ENCODE measurements at places on chromosomes 16 and 17. TPM values are rescaled to one million over a fixed set of nuclear protein-coding genes. Genes with fewer than 3 reads are reported as not detected.

- DNase-seq, result peak; percentile 31
Observed at GRCh38 chr16:56102183-56102686, 89.1 kb upstream of the GNAO1 start.

GRCh38 chr16:23879735-23880373 is 44.1 kb downstream of the PRKCB start:
- no peak for DNase-seq

- DNase-seq, result no peak
Observed at GRCh38 chr17:35735036-35735805, 3.8 kb downstream of the RASL10B start.

DNA sequence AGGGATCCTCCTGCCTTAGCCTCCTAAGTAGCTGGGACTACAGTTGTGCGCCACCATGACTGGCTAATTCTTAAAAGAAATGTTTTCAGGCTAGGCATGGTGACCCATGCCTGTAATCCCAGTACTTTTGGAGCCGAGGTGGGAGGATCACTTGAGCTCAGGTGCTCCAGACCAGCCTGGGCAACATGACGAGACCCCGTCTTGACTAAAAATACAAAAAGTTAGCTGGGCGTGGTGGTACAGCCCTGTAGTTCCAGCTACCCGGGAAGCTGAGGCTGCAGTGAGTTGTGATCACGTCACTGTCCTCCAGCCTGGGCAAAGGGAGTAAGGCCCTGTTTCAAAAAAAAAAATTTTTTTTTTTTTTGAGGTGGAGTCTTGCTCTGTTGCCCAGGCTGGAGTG is 173.1 kb downstream of the SEC14L1 start:
- no peak for DNase-seq

DNA sequence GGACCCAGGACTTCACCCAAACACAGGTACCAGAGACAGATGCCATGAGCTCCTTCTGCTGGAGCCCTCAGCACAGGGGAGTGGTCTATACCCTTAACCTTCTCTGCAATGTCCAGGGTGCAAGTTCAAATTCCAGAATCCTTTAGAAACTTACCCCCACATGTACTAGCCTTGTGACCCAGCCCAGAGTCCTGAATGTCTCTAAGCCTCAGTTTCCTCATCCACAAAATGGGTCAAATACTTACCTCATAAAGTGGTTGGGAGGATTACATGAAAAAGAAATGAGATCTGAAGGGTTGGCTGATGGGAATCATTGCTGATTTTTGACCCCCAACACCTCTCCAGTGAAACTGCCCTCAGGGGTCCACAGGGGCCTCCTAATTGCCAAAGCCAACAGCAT is 21.7 kb downstream of the COTL1 start:
- no peak for DNase-seq

DNA sequence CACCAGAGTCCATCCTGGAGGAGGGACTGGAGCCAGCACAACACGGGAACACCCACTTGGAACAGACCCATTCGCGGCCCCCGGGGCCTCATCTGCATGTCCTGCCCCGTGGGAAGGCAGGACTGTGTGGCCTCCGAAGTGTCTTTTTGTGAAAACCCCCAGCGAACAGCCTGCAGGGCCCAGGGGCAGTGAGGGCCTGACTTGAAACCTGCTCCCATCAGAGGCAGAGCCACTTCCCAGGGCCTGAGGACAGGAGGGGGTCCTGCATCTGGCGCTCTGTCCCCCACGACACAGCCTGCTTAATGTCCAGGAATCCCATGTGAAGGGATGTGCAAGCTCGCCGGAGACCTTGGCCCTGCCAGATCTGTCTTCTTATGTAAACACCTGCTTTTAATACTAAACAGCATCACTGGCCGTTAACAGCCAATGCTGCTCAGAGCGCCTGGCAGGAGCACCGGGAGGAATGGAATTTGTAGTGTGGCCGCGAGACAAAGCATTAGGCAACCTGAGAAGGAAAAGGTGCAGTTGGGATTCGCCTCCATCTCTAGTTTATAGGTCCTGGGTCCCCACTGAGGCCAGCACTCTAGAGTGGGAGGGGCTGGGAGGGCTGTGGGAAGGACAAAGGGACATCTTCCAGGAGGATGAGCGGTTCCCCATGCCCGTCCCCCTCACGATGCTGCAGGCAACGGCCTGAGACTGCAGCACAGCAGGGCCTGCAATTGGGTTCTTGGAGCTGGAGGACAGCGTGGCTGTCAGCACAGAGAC is 9.6 kb upstream of the EVPL start:
- DNase-seq, result no peak

DNA sequence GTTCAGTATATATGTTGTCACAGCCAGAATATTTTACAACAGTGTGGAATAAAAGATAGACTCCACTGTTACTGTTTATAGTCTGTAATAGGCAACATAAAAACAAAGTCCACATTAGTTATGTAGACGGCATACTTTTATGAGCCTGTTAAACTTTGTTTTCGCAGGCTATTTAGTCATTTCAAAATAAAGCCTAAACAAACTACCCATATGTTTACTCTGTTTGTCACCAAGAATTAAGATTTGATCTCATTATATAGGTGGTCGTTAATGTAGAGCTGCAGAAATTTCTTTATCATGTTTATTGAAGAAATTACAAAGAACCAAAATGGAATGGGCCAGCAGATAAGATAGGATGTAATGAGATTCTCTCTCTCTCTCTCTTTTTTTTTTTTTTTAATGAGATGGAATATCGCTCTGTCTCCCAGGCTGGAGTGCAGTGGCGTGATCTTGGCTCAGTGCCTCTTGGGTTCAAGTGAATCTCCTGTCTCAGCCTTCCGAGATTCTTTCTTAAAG is 943.8 kb upstream of the SOX9 start:
- DNase-seq, result no peak

DNA sequence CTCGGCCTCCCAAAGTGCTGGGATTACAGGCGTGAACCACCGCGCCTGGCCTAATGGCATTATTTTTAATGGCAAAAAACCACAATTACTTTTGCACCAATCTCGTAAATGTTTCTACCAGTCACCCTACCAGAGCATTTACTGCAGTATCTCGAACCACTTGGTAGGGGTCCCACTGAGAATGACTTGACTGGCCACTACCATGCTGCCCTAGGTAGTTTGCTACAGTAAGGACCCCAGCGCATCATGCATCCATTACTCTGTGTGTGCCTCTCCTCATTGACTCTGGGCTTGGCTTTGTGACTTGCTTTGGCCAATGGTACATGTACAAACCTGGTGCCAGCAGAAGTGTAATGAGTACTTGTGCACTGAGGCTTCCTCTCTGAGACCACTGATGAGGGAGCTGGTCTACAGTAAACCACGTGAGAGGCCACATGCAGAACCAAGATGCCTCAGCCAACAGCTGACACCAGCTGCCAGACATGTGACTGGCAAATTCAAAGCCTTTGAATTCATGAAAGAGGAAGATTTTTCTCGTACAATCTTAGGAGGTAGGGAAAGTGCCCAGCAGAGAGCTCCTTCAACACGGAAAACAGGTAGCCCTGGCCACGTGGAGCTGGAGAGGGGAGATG is 421.7 kb upstream of the C16orf82 start:
- no peak for DNase-seq

GRCh38 chr16:54577651-54578128 is 291.1 kb upstream of the IRX3 start:
- DNase-seq, result no peak

GRCh38 chr16:88672776-88673175 is 9.9 kb upstream of the MVD start:
- DNase-seq, result no peak

- DNase-seq, result no peak
Observed at GRCh38 chr16:56298948-56299596, 107.8 kb downstream of the GNAO1 start.

DNA sequence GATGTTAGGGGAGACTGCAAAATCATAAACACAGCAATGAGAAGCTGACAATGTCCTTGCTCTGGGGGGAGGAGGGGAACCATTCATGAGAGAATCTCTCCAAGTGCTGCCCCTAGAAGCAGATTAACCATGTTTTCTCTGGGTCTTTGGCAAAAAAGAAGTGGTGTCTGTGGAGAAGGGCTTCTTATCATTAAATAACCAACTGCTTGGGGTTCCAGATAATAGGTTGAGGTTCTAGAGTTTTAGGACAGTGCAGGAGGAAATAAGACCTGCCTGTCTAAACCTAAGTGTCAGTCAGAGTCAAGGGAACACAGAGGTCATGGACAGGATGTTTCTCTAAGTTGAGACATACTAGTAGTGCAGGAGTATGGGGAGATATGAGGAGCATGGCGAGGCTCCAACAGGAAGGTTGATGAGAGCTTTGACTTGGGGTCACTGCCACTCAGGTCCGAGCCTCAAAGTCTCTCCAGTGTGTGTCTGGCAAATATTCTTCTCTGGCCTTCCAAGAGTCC is 5.1 kb upstream of the ANKS4B start:
- no peak for DNase-seq

DNA sequence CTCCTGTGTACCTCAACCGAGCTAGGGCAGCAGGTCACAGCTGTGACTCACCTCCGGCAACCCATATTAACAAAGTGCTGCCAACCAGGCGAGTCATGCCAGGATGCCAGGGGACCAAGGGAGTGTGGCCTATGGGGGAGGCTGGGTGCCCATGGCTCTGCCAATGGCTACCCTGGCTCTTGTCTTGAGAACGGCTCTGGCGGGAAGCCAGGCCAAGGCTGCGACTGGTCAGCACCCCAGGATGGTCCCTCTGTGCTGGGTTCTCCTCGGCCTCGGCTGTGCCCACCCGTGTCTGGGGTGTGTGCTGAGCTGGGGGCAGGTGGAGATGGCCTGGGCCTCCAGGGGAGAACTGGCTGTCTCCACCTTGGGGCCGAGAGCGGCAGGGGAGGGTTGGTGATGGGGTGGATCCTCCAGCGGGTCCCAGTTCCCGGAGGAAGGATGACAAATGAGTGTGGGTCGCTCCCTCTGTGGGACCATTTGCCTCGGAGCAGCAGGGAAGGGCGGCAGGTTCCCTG is 75.8 kb downstream of the MRC2 start:
- DNase-seq, result no peak

GRCh38 chr17:35569405-35569804 is 8.8 kb upstream of the SLFN14 start:
- no peak for DNase-seq

GRCh38 chr17:45844695-45845375 is at the start of gene SPPL2C:
Gene SPPL2C, plus strand, starts transcription at chr17:45844881. Its CDS starts 26 bp downstream, at chr17:45844907.
- DNase-seq, result no peak

GRCh38 chr17:8162233-8162996 is at the start of gene VAMP2:
Gene VAMP2, minus strand, starts transcription at chr17:8162948. Its CDS starts 69 bp downstream, at chr17:8162879.
- DNase-seq, result peak; percentile 70

- no peak for DNase-seq
Observed at GRCh38 chr17:50562242-50563091, 2.0 kb downstream of the CACNA1G start.

GRCh38 chr16:19843371-19843770 is 41.3 kb downstream of the GPRC5B start:
- no peak for DNase-seq

DNA sequence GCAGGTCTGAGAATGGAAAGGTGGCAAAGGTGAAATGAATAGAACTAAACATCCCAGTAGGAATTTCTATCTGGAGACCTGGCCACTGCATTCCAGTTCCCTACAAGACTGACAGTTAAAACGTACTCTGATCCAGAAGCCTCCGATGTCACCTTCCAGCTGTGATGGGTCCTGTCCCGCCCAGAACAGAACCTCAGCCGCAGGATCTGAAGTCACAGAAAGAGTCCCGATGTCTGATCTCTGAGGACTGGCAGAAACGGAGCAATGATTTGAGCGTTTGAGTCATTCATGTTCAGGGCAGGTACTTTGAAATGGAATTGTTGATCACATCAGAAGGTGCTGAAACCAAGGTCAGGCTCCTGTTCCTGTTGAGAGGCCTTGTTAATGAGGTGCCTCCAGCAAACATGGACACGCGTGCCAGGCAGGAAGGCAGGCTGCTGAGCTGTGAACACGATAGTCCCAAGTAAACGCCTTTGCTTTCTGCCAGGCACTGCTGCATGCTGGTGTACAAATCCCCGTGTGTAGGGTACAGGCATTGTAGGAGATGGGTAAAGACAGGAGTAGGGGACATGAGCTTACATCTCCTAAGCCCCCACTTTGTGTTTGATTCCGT is 61.4 kb downstream of the VAT1L start:
- DNase-seq, result no peak

GRCh38 chr17:29857823-29858222 is 72.2 kb downstream of the SSH2 start:
- no peak for DNase-seq

- DNase-seq, result peak; percentile 18
Observed at GRCh38 chr16:67719778-67720144, 645 bp upstream of the GFOD2 start.

DNA sequence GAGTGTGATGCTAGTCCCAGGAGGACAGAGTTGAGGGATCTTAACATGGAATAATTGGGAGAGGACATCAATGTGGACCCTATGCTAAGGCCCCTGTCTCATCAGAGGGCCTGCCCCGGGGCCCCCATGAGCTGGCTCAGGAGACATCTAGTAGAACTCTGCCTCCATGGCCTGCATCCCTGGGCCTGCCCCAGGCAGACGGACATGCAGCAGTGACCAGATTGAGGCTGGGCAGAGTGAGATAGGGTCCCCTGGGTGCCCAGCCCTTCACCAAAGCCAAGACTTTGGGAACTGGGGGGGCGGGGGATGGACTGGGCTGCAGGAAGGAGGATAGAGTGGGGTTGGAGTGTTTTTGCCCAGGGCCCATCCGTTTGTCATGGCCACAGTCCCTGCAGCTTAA is 115.2 kb downstream of the CCDC182 start:
- no peak for DNase-seq

DNA sequence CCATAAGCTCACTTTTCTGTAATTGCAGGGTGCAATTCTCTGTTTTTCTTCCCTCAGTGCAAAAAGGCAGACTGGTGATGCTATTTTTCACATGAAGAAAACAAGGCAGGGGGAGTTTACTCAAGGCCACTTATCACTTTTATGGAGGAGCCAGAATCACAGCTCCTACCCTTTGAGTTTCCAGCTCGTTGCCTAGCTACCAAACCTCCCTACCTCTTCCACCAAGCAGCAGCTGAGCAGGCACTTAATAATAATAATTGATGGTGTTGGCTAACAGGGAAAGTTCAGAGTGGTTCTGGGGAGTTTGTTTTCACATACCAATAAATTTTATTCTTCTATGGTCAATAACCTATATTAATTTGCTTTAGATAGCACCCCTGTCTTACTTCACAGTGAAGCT is 31.9 kb upstream of the MPHOSPH6 start:
- DNase-seq, result no peak

- DNase-seq, result peak; percentile 78
Observed at GRCh38 chr16:79599837-79600637, 500 bp downstream of the MAF start.

- no peak for DNase-seq
Observed at GRCh38 chr16:79850348-79850747, 249.8 kb upstream of the MAF start.

Gene TPSG1
- 1.2 TPM for polyA plus RNA-seq

Gene VMO1
- 6.3 TPM for polyA plus RNA-seq

Gene LGALS9
- polyA plus RNA-seq, result 11.5 TPM

Gene KRT33A
- not detected for polyA plus RNA-seq

Gene ZNF423
- 22.6 TPM for polyA plus RNA-seq

Gene ACSM2B
- polyA plus RNA-seq, result 0.61 TPM

Gene RAB26
- polyA plus RNA-seq, result 1.2 TPM

Gene CBX8
- polyA plus RNA-seq, result 4.4 TPM

Gene GNAO1
- 0.85 TPM for polyA plus RNA-seq

Gene CMTM3
- polyA plus RNA-seq, result 49.4 TPM

Gene SLC5A2
- not detected for polyA plus RNA-seq

Gene KRTAP9-2
- polyA plus RNA-seq, result not detected

Gene BIRC5
- 25.3 TPM for polyA plus RNA-seq

Gene VPS9D1
- 8.0 TPM for polyA plus RNA-seq

Gene RASL10B
- polyA plus RNA-seq, result 1.8 TPM

Gene PRSS8
- 13.6 TPM for polyA plus RNA-seq

Gene OR1F1
- polyA plus RNA-seq, result not detected

Gene HAS3
- polyA plus RNA-seq, result not detected

Gene RPL26
- 3,702 TPM for polyA plus RNA-seq

Gene FOXN1
- polyA plus RNA-seq, result not detected
